ENCODE measurements at places on chromosomes 1 and 21.

DNA sequence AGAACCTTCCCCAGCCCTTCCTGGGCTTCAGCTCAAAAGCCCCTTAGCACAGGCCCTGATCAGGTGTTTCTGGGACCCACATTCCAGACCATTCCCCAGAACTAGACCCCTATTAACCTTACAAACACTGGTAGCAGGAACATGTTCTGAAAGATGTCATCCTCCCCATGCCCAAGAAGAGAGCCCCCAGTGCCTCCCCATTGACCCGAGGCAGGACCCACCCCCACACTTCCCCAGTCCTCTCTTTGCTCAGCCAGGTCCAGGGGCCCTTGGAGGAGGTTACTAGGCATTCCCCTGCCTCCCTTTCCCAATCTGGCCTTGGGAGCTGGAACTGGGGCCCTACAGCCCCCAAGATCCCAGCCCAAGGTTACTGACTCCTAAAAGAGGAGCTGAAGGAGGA, 38.9 kb upstream of the HMGB4 start:
- no peak for DNase-seq

GRCh38 chr1:90048043-90048442, 53.1 kb downstream of the ZNF326 start:
- no peak for DNase-seq

DNA sequence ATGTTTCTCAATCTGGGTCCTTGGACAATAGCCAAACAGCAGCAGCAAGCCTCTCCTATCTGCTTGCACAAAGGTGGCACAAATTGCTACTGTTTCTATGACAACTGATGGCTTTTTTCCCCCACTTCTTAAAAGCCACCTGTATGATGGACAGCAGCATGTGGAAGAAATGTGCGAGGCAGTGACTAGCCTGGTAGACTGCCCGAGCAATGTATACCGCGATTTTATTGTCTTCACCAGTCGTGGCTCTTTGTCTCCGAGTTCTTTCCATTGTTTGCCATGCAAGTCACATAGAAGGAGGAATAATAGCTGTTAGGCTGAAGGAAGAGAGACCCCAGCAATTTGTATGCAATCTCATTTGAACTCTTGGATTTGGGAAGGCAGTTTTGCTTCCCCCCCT, 79.4 kb downstream of the S1PR1 start:
- peak; percentile 64 for DNase-seq

GRCh38 chr1:163295949-163296348, 25.8 kb upstream of the NUF2 start:
- no peak for DNase-seq

- peak; percentile 39 for DNase-seq
These were observed 200.5 kb downstream of the CAMTA1 start for GRCh38 chr1:6985549-6986276.

GRCh38 chr1:24027838-24028468, 47.8 kb upstream of the SRSF10 start:
- DNase-seq, result peak; percentile 30

- DNase-seq, result no peak
These were observed 27.8 kb upstream of the UMODL1 start for GRCh38 chr21:42043201-42043895.

DNA sequence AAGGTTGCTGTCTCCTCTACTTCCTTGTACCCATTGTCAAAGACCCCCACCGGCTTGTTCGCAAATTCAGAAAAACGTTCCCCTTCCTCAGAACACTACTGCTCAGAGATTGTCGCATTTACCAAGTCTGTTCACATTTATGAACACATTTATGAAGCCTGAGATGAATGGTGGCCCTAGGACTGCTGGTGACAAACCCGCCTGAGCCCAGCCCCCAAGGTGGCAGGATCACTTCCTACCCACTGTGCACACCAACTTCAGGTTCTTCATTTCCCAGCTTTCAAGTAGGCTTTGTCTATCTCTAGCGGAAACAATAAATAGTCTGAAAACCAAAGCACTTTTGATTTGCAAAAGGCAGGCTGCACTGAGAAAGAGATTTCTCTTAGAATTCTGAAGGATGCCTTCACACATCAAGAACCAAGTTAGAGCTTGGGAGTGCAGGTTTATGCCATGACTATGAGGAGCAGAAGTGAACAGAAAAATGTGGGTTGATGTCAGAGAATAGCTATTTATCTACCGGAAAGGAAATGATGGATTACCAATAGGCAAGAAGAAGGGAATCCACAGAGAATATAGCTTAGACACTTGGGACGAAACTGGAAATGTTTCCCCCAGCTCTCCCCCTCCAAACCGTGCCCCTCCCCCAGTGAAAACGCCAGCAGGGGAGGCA, 200.5 kb downstream of the TOMM20 start:
- DNase-seq, result no peak

DNA sequence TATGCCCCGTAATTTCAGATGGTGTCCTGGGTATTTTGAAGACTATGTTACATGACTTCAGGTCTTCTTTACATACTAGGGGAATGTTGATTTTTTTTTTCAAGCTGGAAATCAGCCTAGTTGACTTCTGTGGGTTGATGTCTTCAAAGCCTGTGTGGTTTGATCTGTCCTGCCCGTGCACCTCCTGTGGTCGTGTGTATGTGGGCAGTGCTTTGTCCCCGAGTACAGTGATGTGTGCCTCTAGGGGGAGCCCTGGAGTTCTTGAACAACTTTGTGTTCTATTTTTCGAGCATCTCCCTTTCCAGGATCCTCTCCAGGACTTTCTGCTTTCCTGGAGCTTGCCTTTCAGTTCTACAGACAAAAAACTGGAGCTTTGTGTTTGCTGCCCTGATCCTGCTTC, 28.9 kb downstream of the OBSCN start:
- no peak for DNase-seq

GRCh38 chr1:170664828-170665612, 1.1 kb downstream of the PRRX1 start:
- peak; percentile 11 for DNase-seq

GRCh38 chr21:43694437-43695079, 24.4 kb upstream of the PDXK start:
- DNase-seq, result no peak

All from DMS79 treated with DMSO at 0.1 percent for 48 hours (cell line).